Stimulated activated CD8-positive, alpha-beta memory T cell treated with anti-CD3 and anti-CD28 coated beads, Interleukin-15, amount 100 ng/mL, for 4 hours (primary cell): ENCODE measurements at places on chromosomes 1 and 21.
A peak's percentile ranks its signal among the peaks of the same experiment; 100 is the strongest.

GRCh38 chr1:119885903-119886783 is 10.2 kb downstream of the ADAM30 start:
- no peak for DNase-seq

DNA sequence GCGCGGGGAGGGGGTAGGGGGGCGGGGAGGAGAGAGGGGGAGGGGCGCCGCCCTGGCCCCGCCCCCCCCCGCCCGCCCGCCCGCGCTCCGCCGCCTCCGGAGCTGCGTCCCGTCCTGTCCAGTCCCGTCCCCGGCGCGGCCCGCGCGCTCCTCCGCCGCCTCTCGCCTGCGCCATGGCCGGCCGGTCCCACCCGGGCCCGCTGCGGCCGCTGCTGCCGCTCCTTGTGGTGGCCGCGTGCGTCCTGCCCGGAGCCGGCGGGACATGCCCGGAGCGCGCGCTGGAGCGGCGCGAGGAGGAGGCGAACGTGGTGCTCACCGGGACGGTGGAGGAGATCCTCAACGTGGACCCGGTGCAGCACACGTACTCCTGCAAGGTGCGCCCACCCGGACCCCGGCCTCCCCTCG is at the start of gene AGRN:
Gene AGRN, plus strand, starts transcription at position 121 of the 405 bp plus-strand sequence. Its CDS starts 53 bp downstream, at position 174.
- no peak for DNase-seq

DNA sequence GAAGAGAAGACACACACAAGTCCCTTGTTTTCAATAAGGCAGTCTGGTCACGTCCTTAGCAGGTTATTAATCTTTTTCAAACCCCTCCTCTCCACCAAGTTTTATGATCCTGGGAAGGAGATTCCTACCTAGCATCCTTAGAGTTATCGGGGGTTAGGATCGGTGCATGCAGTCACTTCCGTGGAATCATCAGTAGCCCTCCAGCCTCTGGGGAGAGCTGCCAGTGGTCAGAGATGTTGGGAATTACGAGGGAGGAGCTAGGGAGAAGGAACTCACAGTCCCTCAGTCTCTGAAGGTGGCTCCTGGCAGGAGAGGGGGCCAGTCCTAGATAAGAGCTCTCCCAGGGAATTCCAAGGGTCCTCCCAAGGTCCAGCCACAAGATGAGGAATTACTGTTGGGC is 57.7 kb upstream of the ATP5PO start:
- DNase-seq, result no peak

- no peak for DNase-seq
Measured at GRCh38 chr1:165905853-165906252, 78.4 kb downstream of the UCK2 start.

GRCh38 chr1:84298684-84299535 is 2.6 kb upstream of the SAMD13 start:
- DNase-seq, result peak; percentile 4

DNA sequence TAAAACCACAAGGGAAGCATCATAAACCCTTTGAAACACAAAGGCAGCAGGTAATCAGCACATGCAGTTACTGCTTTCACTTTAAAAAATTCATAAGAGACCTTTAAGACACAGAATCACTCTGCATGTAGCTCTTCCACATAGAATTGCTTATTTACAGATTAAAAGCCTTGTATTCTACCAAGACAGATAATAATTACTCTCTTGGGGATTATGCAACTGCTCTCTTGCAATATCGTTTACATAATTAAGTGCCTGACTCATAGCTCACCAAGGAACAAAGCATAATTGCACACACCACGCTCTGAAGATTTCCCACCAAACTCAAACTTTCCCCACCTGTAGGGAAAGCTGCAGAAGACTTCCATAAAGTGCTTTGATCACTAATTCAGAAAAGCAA is 87.9 kb downstream of the VAV3 start:
- DNase-seq, result no peak

GRCh38 chr1:98668733-98669132 is 7.2 kb downstream of the SNX7 start:
- DNase-seq, result no peak

DNA sequence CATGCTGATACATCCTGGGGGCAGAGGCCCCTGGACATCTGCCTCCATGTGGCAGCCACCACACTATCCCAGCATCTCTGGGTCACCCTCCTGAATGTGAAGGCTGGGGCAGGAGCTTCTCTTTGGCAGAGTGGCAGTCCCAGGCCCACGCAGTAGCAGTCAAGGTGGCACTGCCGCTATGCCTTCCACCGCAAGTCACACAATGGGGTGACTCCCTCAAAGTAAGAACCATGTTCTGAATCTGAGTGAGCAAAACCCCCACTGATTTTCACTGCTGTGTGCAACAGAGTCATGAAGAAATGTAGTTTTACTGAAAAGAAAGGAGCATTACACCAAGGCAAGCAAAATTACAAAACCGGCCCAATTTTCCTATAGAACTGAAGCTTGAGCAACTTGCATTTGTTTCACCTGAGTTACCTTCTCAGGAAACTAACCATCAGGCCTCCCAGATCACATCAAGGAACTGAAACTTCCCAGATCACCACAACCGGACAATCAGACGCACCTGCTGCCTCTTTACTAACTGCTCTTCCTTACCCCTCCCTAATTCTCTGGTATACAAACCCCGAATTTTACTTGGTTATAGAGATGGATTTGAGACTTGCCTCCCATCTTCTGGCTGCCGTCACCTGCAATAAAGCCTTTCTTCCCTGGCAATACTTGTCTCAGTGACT is 102.6 kb downstream of the PCP4 start:
- DNase-seq, result no peak
